ENCODE measurements at places on chromosomes 5 and 9.

DNA sequence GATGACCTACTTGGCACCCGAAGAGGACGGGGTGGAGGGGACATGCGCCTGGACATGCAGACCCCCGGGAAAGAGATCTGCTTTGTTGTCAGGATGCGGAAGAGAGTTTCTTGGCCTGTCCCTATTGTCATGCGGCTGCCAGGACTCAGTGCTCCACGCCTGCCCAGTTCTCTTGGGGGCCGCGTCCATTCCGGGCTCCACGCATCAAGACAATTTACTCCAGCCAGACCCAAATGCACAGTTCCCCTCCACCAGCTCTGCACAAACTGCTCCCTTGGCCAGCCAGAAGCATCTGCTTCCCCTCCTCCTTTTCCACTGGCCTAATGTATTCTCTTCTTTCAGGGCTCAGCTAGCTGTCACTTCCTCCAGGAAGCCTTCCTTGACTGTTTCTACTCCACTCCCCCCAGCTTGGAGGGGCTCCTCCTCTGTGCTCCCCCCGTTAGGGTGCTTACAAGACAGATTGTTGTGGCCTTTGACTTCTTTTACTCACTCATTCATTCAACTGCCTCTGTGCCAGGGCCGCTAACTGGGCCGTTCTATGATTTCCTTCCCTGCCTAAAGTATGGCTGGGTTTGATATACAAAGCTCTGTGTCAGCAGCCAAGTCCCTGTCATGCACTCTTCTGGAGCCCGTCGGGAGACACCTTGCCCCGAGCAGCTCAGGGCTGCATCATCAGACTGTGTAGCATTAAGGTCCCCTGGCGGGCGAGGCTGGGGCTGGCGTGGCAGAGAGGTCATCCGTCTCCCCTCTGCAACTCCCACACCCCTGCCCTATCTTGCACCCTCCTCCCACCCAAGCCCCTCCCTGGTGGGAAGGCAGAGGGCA, 6.6 kb downstream of the FIBCD1 start:
- DNase-seq: no peak

- no peak for DNase-seq
Measured at GRCh38 chr9:14358523-14358922, 44.6 kb upstream of the NFIB start.

- DNase-seq: no peak
Measured at GRCh38 chr5:17401470-17402288, 96.4 kb upstream of the TAF11L2 start.

GRCh38 chr5:50672663-50673062, 6.2 kb downstream of the PARP8 start:
- DNase-seq: no peak

- no peak for DNase-seq
Measured at GRCh38 chr9:133529874-133530273, 4.6 kb upstream of the ADAMTSL2 start.

DNA sequence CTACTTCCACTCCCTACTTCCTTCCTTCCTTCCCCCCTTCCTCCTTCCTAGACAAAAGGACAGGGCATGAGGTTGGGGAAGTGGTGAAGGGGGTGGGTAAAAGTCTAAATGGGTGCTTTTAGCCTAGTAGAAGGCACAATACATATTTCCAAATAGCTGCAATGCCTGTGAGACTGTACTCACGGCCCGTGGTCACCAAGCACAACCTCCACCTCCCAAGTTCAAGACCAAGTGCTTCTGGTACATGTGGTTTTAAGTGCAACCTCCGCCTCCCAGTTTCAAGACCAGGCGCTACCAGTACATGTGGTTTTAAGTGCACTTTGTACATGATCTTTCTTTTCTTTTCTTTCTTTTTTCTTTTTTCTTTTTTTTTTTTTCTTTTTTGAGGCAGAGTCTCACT, 14.5 kb upstream of the NTNG2 start:
- no peak for DNase-seq

GRCh38 chr9:18429070-18429469, 44.9 kb upstream of the ADAMTSL1 start:
- no peak for DNase-seq

DNA sequence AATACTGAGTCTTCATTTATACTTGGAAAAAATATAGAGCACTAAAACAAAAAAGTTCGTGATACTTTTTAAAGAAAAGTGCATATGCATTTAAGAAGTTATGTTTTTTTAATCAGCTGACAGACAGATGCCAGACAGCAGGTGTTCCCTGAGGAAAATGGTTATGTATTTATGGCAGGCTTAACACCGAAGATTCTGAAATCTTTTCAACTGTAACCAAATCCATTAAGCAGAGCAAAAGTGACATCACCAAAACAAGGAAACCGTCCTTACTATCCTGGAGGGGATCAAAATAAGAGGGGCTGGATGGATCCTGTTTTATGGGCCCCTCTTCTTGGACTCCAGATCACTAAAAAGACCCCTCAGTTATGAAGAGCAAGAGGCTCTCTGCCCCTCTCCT, 404.9 kb upstream of the ADAMTS16 start:
- DNase-seq: no peak

GRCh38 chr9:87812375-87813118, 70.1 kb upstream of the SPATA31E1 start:
- DNase-seq: no peak

GRCh38 chr9:92769286-92769685, 4.7 kb upstream of the BICD2 start:
- no peak for DNase-seq

DNA sequence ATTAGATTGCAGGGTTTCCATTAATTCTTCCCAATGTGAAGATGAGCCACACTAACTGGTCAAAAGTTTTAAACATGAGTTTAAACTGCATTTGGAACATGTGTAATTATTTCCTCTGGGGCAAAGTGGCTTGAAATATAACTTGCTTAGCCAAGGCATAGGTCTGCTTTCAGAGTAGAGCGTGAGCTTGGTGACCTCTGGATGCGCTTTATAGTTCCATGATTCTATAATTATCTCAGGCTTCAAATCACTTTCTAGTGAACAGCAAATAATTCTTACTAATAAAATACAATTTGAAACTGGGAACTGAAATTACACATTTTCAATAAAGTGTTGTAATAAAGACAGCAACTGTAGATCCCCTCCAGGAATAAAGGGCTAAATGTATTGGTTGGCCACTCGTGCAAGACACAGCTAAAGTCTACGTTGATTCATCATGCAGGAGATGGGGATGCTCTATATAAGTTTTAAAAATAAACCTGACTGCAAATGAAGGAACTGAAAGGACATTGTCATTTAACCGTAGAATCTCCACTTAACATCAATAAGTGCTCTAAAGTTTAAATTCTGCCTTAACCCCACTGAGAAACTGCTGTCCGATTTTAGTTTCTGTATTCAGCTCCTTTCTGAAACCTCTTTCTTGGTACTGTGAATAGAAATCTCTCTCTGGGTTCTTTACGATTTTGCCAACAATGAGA, 460.0 kb downstream of the PSAT1 start:
- DNase-seq: no peak

- no peak for DNase-seq
Measured at GRCh38 chr9:105046907-105047741, 119.2 kb upstream of the ABCA1 start.

DNA sequence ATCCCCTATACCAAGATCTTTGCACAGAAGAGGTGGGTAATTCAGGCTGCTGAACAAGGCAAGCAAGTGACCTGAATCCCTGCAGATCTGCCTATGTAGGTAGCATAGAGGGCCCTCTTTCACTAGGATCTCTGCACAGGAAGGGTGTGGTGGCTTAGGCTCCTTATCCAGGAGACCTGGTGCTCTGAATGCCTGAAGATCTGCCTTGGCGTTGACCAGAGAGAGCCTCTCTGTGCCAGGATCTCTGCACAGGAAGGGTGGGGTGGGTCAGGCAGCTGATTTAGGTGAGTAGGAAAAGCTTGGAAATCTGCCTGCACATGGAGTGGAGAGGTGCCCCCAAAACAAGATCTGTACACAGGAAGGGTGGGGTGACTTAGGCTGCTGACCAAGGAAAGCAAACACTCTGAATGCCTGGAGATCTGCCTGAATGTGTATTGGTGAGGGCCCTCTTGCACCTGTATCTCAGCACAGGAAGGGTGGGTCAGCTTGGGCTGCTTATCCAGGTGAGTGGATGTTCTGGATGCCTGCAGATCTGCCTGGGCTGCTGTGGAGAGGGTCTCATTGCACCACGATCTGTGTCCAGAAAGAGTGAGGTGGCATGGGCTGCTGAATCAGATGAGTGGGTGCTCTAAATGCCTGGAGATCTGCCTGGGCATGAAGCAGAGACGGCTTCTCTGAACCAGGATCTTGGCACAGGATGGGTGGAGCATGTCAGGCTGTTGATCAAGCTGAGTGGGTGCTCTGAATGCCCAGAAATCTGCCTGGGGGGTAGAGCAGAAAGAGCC, 365.9 kb downstream of the DMAC1 start:
- no peak for DNase-seq

DNA sequence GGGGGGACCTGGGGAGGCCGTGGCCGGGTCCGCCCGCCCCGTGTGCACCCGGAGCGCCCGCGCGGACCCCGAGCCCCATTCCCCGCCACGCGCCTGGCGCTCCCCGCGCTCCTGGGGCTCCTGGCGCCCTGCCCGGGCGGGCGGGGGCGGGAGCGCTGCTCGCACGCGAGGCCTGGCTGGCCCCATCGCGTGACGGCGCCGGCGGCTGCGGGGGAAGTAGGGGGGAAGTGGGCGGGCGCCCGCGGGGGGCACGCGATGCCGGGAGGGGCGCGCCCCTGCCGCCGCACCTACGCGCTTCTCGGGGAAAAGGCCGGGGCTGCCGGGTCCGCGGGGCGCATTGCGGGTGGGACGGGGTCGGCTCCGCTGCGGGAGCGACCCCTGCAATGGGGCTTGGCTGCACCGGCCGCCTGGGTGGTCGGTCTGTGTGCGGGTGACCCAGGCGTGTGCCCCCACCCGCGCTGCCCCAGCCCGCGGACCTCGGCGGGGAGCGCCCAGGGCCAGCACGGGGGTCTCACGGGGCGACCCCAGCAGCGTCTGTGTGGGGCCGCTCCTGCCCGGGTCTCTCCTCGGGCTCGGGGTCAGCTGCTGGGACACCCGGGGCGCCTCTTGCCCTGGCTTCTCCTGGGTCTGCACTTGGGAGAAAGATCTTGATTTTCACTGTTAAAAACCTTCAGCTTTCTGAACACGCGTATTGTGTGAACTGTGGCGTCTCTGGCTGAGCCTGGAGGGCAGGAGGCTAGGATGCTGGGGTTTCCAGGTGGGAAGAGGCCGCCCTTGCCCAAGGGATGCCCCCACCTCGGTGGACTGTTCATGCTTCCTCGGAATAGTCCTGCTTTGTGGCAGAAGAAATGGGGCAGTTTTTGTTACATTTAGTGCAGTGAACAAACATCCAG, 52.4 kb downstream of the AHRR start:
- DNase-seq: peak; percentile 95

- no peak for DNase-seq
Measured at GRCh38 chr9:20441711-20442423, 180.4 kb downstream of the MLLT3 start.

GRCh38 chr5:158142156-158142555, 283.2 kb upstream of the CLINT1 start:
- no peak for DNase-seq

- DNase-seq: no peak
Measured at GRCh38 chr5:88956416-88956815, 73.4 kb upstream of the MEF2C start.

GRCh38 chr9:130183133-130183762, 11.0 kb downstream of the NCS1 start:
- DNase-seq: no peak

- peak; percentile 50 for DNase-seq
Measured at GRCh38 chr5:98796197-98796972, 22.9 kb downstream of the RGMB start.

- no peak for DNase-seq
Measured at GRCh38 chr5:55530669-55531068, 4.1 kb downstream of the PLPP1 start.

DNA sequence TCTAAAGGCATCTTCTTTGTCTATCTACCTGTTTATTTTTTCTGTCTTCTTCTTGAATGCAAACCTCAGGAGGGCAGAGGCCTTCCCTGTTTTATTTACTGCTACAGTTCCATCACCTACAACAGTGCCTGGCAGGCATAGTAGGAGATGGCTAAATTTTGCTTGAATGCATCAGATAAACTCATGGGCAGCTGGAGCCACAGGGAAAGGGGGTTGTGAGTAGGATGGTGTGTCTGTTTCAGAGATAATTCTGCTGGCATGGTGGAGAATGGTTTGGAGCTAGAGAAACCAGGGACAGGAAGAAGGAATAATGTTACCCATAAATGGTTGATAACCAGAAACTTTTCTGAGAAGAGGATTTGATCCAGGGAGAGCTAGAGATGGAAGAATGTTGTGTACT, 189.8 kb upstream of the BRINP1 start:
- DNase-seq: no peak

DNA sequence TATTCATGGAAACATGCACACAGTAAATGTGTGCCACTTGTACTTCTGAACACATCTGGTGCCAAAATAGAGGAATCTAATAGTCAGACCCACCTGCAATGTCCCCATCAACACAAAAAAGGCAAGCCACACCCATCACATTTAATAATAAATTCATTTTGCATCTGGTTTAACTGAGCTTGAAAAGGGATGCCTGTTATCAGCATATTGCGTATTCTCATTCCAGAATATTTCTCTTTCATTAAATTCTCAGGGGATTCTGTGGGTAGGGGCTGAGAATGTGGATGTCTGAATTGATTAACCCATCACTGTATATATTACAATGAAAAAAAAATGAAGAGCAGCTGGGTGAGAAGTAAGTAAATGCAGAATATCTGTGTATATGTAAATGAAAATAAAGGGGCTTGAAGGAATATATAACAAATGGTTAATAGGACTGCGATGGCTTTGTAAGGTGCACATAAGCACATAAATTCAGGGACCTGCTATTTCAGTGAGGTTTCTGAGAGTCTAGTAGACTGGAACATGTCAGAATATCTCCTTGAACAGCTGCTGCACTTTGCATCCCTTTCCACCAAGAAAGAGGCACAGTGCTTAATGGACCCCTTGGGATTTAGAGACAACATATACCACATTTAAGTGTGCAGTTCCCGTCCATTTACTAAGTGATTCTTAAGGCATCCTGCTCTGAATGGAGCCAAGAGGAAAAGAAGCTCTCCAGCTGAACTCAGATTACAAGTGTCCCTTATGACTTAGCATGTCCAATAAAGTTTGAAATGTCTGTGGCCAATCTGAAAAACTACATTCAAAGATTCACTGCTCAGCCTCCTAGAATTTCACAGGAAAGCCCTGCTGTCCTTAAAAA, 104.1 kb upstream of the NIPBL start:
- no peak for DNase-seq

- no peak for DNase-seq
Measured at GRCh38 chr5:124581738-124582560, 164.5 kb downstream of the ZNF608 start.

DNA sequence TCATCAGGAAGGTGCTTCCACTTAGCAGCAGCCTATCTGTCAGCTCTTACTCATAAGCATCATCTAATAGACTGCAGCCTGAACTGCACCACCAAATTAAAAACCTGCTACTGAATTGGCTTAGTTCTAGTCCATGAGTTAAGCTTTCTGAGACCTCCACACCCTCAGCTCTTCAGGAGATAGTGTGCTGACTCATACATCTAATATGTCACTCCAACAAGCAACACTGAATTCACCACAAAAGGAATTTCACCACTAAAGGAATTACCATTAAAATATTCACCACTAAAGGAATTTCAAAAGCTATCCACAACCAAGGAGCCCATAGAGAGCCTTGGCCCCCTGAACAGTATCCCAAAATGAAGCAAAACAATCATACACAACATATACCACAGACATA, 418.5 kb upstream of the RORB start:
- no peak for DNase-seq
